ENCODE measurements at places on chromosomes 13 and 19.

DNA sequence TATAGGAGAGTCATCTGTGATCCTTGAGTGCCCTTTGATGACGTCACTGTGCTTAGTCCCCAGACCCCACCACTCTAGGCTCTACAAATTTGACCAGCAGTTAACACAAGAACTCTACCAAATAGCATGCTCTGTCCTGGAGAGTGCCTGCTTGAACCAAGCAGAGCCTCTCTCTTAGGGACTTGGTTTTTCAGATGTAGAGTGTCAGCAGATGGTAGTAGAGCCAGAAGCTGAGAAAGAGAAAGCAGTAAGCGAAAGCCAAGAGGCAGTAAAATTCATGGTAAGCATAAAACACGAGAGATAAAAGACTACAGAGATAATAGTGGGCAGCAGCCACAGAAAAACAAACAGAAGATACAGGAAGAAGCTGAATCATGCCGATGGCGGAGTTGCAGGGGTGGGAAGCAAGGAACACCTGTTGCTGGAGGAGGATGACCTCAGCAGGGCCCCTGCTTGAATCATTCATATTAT is 193.3 kb downstream of the SLC7A1 start:
- no peak for DNase-seq

GRCh38 chr19:38644719-38645118 is 2.7 kb upstream of the ACTN4 start:
- DNase-seq = no peak

DNA sequence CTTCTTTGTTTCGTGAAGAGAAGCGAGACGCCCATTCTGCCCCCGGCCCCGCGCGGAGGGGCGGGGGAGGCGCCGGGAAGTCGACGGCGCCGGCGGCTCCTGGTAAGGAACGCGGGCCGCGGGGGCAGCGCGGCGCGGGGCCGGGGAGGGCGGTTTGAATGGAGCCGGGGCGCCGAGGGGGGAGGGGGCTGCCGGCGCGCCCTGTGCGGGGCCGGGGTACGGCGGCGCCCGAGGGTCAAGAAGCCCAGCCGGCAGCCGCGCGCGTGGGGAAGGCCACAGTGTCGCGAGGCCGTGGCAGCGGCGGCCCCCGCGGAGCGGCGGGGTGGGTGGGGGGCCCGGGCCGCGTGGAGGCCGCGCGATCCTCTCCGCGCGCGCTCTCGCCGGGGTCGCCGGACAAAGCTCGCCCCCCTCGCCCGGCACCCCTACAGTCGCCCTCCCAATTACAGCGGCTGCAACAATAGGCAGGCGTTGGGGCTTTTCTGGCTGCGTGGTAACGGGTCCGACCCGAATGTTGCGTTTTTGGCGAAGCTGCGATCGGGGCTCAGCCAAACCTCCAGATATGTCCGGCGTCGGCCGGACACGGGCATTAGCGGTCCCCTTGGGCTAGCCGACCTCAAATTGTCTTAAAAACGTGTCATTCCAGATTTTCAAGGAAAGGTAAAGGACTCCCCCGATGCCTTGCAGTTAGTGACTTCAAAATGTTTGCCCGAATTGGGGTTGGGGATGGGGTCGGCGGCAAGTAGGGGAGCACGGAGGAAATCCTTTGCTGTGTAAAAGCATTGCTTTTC is 437 bp downstream of the SMARCA4 start:
- DNase-seq = no peak

DNA sequence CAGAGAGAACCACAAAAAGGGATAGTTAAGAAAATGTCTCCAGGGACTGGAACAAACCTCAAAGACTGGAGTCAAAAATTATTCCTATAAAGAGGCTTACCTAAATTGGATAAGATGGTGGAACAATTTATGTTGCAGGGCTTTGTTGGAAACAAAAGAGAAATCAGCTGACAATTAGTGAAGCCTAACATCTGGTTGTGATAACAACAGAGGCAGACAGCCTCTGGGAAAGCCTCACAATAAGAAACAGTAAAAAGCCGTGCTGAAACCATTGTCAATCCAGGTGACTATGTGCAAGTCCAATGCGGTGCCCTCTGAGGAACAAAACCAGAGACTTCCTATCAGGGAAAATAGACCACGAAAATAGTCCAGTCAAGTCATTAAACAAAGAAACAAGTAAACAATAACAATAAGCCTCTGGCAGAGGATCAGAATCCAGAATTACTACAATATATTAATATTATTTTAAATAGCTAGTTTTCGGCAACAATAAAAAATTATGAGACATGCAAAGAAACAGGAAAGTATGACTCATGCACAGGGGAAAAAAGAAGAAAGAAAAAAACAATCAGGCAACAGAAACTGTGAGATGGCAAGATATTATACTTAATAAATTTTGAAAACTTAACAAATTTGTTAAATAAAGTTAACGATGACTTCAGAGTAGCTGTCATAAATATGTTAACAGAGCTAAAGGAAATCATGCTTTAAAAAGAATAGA is 99.7 kb upstream of the RXFP2 start:
- DNase-seq = no peak

DNA sequence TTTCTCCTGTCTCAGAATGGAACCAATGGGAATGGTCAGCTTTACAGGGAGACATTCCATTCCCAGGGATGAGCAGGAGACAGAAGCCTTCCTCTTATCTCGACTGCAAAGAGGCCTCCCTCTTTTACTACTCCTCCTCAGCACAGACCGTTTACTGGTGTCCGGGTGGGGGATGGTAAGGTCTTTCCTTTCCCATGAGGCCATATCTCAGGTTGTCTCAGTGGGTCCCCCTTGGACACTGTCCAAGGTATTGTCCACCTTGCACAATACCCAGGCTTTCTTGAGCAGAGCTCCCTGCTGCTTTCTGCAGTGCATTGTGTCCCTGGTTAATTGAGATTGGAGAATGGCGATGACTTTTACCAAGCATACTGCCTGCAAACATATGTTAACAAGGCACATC is 7.5 kb upstream of the ZNF808 start:
- DNase-seq = no peak

- no peak for DNase-seq
Measured at GRCh38 chr19:50191216-50191615, 12.2 kb upstream of the MYH14 start.

- DNase-seq = no peak
Measured at GRCh38 chr13:87570669-87571068, 100.5 kb upstream of the SLITRK5 start.

DNA sequence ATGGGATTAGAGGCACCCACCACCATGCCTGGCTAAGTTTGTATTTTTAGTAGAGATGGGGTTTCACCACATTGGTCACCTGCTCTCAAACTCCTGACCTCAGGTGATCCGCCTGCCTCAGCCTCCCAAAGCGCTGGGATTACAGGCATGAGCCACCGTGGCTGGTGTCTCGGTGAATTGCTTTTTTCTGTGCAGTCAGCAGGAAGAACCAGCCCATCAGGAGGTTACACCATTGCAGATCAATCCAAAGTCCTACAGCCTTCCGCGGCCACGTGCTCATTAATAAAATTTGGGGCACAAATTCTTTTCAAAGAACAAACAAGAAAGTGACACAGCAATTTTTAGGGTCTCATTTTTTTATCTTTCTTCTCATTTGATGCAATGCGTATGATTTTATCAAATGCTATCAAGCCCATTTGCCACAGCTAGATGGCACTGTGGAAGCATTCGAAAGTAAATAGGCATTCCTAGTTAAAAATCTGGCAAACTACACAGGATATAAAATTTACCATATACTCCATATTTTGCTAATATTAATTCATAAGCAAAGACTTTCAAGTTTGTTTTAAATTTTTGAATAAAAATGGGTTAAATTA is 54.4 kb upstream of the ZNF835 start:
- no peak for DNase-seq

- DNase-seq = no peak
Measured at GRCh38 chr13:83980331-83980730, 98.1 kb upstream of the SLITRK1 start.

DNA sequence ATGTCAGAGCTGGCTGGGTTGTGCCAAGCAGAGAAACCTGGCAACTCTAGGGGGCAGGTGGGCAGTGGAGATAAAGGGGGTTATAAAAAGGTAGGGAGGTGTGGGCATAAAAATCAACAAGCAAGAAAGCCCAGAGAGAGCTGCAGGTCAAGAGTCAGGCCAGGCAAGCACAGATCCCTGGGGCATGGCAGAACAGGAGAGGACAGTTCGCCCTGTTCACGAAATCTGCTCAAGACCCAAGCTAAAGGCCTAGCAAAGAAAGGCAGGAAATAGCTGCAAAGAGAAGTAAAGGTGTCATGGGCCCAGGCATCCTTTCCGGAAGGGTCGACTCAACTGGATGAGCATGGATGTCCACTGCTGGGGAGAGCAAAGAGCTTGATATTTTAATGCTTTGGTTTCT is 3.4 kb downstream of the MBNL2 start:
- DNase-seq = no peak

- no peak for DNase-seq
Measured at GRCh38 chr19:41911889-41912731, 16.1 kb downstream of the ERFL start.

GRCh38 chr13:67696775-67697174 is 466.6 kb upstream of the PCDH9 start:
- DNase-seq = no peak

DNA sequence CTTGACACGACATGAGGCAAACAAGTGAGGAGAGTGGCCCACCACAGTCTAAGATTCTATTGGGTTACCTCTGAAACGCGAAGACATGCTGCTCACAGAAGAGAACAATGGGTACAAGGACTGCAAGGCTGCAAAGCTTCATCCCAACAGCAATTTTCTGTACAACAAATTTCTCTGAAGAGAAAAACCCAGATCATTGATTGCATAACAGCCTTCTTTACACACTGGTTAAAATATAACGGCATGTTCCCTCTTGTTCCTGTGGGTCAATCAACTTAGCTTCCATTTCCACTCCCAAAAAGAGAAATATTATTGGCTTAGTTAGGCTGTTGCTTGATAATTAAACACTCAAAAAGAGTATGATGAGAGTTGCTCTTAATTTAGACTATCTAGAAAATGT is at the start of gene CPB2:
CPB2 (minus strand) TSS at position 166 of the 400 bp plus-strand sequence; CDS start at position 142, 24 bp downstream.
- DNase-seq = no peak

DNA sequence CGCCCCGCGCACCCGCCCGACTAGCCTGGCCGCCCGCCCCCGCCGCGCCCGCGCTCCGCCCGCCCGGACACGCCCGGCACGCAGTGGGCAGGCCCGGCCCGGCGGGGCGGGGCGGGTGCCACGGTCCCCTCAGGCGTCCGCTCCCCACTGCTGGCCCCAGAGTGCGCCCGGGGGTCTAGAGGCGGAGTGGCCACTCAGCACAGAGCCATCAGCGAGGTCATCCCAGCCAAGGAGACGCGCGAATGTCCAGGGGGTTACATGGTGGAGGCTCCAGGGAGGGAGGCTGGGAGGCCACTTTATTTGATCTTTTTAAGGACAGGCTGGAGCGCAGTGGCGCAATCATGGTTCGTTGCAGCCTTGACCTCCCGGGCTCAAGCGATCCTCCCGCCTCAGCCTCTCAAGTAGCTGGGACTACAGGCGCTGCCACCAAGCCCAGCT is 236 bp upstream of the TINCR start:
- no peak for DNase-seq

DNA sequence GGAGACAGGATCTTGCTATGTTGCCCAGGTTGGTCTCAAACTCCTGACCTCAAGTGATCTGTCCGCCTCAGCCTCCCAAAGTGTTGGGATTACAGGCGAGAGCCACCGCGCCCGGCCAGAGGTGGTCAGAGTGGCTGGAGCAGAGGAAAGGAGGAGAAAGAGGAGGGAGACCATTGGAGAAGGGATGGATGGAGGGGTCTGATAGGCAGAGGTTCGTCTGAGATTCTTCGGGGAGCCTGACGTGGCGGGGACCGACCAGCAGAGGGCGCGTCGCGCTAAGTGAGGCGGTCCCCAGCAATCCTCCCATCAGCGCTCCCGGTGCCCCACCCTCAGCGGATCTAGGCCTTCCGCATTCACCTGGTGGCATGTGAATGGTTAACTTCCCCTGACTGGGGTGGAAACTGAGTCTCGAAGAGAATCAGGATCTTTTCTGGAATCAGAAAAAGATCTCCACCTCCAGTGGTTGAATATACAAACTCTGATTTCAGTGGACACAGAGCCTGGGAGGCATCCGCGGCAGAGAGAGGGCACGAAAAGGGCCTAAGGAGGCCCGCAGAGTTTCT is 8.8 kb downstream of the GTPBP3 start:
- no peak for DNase-seq

- DNase-seq = no peak
Measured at GRCh38 chr13:80901111-80901510, 560.2 kb upstream of the SPRY2 start.

GRCh38 chr13:73703606-73704005 is 430.6 kb downstream of the KLF12 start:
- DNase-seq = no peak

DNA sequence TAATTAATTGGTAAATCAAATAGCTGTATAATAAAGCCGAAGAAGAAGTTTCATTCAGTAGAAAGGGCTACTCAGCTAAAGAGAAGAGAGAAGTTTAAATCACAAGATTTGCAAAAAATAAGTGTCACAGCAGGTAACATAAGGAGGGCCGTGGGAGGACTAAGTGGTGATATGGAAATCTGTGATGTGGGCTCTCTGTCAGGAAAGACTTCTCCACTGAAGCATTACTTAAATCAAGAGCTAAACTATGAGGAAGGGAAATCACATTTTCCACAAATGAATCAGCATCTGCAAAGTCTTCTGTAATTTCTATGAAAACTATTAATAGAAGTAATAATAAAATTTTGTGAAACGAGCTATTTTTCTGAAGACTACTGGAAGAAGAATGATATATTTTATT is 153.8 kb downstream of the PCDH9 start:
- DNase-seq = no peak

- peak; percentile 21 for DNase-seq
Measured at GRCh38 chr19:4636151-4636717, 3.1 kb upstream of the TNFAIP8L1 start.

GRCh38 chr19:7216373-7216902 is 77.8 kb downstream of the INSR start:
- DNase-seq = no peak

GRCh38 chr19:48530066-48530720 is 18.6 kb upstream of the LMTK3 start:
- DNase-seq = no peak

GRCh38 chr13:114053026-114053425 is 79.2 kb upstream of the C13orf46 start:
- no peak for DNase-seq

GRCh38 chr13:74969419-74969818 is 512.5 kb downstream of the TBC1D4 start:
- no peak for DNase-seq

DNA sequence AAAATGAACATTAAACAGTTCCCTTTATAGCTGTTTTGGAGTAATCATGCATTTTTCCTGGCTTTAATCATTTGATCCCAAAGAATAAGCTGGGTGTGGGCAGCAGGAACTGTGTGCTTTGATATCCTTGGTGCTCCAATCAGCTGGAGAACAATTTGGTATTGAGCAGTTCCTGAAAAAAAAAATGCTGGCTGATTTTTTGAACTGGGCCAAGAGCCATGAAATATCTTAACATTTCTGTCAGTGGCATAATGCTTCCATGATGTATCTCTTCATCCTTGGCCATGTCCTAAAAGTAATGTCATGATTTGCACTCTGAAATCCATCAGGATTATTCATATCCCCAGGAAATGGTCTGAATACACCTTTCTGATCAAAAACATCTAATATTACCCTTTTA is 134.7 kb downstream of the LHFPL6 start:
- DNase-seq = no peak

GRCh38 chr19:52028780-52029123 is 573 bp upstream of the ZNF614 start:
- no peak for DNase-seq

GRCh38 chr19:49004133-49004532 is 10.4 kb downstream of the RUVBL2 start:
- DNase-seq = no peak

Data from fibroblast of the conjunctiva (primary cell).